Osteoblast (primary cell): ENCODE measurements at places on chromosomes 6 and 20. TPM values are rescaled to one million over a fixed set of nuclear protein-coding genes. Genes with fewer than 3 reads are reported as not detected.
A peak's percentile ranks its signal among the peaks of the same experiment; 100 is the strongest.

DNA sequence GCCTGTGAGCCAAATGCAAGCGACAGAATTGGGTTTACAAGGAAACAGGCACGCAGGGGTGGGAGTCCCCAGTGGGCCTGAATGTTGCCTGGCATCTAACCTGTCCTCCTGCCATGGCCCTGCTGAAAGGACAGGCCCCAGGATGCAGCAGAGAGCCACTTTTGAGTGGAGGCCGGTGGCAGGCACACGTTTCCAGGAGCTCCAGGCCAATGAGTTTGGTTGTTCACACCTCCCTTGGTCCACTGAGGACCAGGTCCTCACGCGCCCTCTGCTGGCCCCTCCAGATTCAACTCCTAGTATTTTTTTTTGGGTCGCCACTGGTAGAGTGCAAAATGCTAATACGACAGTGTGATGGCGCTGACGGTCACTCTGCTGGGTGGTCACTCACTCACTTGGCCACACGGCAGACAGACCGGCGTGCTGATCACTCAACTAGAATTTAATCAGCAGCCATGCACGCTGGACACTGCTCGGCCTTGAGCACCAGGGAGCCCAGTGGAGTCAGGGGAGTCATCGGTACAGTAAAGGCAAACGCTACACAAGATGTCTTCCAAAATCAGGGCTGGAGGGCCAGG lies 81.7 kb upstream of the NFATC2 start:
- no peak overlapping the region for H3K4me3 ChIP-seq
- no peaks in the 10 kb centered on the region for H3K27me3 ChIP-seq
- DNase-seq = peak; percentile 93
- H3K36me3 ChIP-seq = no peaks in the 10 kb centered on the region
- no peak overlapping the region for H3K27ac ChIP-seq
- H3K4me1 ChIP-seq = peaks cover 7% of the 10 kb centered on the region

GRCh38 chr6:125747589-125748405 lies 1.6 kb upstream of the HEY2 start:
- H3K4me1 ChIP-seq = peaks cover 20% of the 10 kb centered on the region
- DNase-seq = peak; percentile 77
- H3K27ac ChIP-seq = no peak overlapping the region
- H3K36me3 ChIP-seq = no peaks in the 10 kb centered on the region
- H3K27me3 ChIP-seq = peaks cover 86% of the 10 kb centered on the region

DNA sequence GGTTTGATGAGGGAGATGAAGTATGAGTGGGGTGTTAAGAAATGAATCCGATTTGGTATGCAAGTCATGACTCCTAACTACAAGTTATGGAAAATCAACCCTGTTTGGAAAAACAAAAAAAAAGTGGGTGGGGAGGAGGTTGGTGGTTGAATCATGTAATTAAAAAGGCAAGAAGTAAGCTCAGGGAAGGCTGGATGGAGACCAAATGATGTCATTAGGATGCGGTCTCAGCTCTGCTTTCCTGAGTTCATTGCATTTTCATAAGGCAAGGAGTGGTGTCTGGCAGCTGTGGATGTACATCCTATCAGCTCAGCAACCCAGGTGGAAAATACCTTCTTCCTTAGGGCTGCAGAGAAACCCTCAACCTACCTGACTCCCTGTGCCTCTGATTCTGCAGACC lies 60.4 kb upstream of the AKAP12 start:
- peaks cover 3% of the 10 kb centered on the region for H3K4me1 ChIP-seq
- DNase-seq = peak; percentile 64
- H3K4me3 ChIP-seq = no peak overlapping the region
- no peak overlapping the region for H3K27ac ChIP-seq
- H3K36me3 ChIP-seq = no peaks in the 10 kb centered on the region

DNA sequence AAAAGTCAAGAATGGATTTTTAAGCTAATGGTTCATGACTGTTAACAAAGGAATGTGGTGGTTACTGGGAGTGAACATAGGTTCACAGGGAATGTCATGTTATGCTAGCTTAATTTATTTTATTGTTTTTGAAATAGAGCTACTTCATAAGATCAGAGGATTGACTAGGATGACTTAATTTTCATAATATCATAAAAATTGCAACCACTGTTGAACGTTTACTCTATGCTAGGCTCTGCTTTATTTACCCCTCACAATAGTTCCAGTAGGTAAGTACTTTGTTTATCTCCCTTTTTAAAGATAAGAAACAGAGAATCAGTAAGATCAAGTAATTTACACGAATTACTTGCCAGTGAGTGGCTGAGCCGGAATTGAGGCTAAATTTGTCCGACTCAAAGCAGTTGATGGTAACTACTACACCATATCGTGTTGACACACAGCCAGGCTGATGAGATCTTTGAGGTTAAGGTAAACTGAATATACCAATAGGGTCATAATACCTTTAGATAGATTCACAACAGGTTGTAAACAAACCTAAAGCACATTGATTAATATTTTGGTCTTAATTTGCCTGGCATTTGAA lies 194.6 kb upstream of the CITED2 start:
- DNase-seq = peak; percentile 92
- H3K4me3 ChIP-seq = peak overlapping the region; percentile 16
- H3K27ac ChIP-seq = peak overlapping the region; percentile 95
- no peaks in the 10 kb centered on the region for H3K27me3 ChIP-seq
- no peaks in the 10 kb centered on the region for H3K36me3 ChIP-seq

DNA sequence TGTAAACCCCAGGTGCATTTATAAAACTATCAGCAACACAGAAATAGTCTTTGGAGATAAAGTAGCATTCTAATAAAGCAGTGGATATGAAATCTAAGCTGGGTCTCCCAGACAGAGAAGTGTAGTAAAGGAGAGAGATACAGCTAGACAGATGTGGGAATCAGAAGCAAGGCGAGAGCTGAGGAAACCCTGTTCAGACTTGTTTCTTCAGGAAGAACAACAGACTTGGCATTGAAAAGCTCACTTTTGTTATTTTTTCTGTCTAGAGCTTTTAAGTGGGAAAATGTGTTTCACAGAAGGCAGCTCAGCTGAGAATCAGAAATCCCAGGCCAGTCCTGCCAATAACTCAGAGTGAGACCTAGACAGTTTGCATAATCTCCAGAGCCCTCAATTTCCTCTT lies 52.9 kb downstream of the SLC35B3 start:
- H3K27ac ChIP-seq = no peak overlapping the region
- no peaks in the 10 kb centered on the region for H3K36me3 ChIP-seq
- no peak overlapping the region for H3K4me3 ChIP-seq
- no peaks in the 10 kb centered on the region for H3K27me3 ChIP-seq
- no peaks in the 10 kb centered on the region for H3K4me1 ChIP-seq

Gene METTL24
- 0.29 and 0.36 TPM in 2 replicates for total RNA-seq

Gene APOBEC2
- total RNA-seq = not detected in 2 replicates
